ENCODE measurements at places on chromosomes 12 and 14.

- no peak for DNase-seq
Measured at GRCh38 chr14:61298824-61299223, 17.7 kb upstream of the TMEM30B start.

DNA sequence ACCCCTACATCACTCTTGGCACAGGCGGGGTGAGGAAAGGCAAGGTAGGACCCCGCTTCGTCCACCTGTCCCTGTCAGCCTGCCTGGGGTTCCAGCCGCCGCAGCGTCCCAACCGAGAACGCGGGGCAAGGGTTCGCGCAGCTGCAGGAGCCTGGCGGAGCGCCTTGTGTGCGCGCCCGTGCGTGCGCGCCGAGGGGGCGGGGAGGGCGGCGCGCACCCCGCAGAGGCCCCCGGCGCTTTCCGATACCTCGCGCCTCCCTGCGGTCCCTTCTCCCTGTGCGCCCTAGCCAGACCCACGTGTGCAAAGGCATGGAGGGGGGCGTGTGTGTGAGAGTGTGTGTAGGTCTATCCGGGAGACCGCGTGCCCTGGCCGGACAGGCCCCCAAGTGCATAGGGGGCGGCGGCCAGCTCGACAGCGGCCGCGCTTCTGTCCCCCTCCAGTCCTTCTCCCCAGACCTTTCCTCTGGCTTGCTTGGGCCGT is 122.4 kb downstream of the TSPAN9 start:
- peak; percentile 47 for DNase-seq

DNA sequence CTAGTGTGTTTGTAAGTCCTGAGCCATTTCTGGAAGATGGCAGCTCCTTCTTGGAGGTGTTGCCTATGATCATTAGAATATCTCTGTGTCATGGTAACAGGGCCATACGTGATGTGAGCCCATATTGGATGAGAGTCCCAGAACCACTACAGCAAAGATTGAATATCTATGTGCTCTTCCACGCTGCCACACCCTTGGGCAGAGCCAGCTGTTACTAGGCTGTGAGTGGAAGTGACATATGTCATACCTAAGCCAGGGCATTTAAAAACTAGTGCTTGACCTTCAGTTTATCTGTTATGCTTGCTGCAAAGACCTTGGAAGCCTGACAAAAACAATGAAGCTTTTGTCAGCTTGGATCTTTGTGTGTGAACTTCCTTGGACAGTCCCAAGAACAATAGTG is 495.1 kb upstream of the CCDC196 start:
- no peak for DNase-seq

DNA sequence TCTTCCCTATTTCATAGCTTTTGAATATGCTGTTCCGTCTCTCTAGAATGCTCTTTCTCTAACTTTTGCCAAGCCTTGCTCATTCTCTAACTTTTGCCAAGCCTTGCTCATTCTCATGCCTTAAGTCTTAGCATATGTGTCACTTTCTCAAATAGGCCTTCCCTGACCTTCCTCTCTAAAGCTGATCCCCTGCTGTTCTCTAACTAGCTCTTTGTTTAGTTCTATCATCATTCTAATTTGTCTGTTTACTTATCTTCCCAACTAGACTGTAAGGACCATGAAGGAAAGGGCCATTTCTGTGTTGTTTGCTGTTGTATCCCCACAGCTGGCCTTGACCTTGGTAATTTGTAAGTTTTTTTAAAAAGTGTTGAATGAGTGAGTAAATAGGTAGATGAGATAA is 71.1 kb downstream of the ZNF641 start:
- DNase-seq: no peak

- no peak for DNase-seq
Measured at GRCh38 chr12:4168036-4168435, 105.5 kb upstream of the CCND2 start.

- DNase-seq: peak; percentile 35
Measured at GRCh38 chr14:70567791-70568190, 32.7 kb downstream of the MED6 start.

GRCh38 chr14:55583942-55584468 is 4.0 kb downstream of the KTN1 start:
- DNase-seq: no peak

DNA sequence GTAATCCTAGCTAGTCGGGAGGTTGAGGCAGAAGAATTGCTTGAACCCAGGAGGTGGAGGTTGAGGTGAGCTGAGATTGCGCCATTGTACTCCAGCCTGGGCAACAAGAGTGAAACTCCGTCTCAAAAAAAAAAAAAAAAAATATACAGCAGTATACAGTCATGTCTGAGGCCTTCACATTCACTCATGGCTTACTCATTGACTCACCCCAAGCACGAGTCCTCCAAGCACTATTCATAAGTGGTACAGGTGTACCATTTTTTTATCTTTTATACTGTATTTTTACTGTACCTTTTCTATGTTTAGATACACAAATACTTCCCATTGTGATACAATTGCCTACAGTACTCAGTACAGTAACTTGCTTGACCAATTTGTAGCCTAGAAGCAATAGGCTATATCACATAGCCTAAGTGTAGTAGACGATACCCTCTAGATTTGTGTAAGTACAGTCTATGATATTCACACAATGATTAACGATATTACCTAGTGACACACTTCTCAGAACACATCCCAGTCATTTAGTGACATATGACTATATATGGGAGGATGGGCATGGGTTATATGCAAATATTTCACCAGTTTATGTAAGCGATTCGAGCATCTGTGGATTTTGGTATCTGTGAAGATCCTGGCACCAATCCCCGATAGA is 12.2 kb downstream of the LLPH start:
- no peak for DNase-seq

DNA sequence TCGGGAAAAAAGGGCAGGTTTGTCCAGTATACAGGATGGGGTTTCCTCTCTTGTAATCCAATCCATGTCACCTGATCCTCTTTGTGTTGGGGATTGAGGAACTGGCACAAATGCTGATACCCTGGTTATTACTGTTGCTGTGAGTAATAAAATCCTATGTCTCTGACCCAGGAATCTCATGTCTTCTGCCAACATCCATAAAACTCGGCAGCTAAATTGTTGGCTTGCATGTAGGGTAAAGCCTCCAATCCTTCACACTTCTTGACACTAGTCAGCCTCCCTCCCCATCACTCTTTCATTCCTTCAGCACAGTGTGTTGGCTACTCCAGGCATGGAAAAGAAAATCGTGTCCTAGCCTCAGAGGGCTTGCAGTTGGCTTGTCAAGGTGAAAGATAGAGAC is 9.2 kb upstream of the NOS1 start:
- DNase-seq: no peak

DNA sequence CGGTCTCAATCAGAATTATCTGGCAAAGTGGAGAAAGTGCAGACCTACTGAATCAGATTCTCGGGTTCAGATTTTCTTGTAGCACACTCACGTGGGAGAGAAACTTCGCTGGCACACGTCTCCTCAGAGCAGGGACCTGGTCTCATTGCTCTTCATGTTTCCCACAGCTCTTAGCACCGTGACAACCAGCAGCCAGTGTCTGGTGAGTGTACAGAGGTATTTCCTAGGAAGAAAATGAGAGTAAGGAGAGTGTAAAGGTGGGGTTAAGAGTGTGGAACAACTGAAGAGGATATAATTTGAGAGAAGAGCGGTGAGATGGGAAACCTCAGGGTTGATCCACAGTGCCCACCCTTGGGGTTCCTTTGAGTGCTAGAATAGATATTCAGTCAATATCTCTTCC is 89.2 kb downstream of the ARF6 start:
- DNase-seq: peak; percentile 72

GRCh38 chr14:64232944-64233343 is 61.2 kb downstream of the ESR2 start:
- DNase-seq: no peak

DNA sequence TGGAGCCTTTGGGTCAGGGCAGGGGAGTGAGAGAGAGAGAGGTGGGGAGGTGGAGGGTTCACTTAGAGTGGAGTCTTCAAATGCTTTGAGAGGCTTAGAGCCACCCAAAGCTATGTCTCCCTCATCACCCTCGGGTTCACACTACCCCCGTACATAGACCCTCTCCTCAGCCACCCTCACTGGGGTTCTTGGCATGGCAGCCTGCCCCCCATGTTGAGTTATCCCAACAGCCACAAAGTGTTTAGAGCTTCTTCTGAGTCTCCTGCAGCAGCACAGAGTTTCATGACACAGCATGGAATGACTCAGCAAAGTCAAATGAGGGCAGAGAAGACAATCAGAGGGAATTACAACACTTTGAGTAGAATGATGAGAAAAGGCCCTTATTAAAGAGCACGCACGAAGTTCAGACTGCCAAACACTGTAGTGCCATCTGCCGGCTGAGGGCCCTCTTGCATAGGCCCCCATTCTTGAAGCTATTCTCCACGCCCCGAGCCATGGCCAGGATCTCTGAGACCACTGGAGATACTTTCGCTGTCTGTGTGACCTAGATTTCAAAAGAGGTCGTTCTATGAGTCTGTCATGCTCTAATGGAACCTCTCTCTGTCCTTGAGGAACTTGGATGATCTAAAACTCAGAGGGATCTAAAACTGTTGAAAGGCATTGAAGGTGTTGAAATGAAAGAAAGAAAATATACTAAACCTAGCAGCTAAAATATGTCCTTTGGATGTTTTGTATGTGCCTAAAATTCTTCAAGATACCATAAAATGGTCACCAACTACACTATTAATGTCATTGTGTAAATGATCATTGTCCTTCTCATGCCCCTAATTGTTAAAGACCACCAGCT is 221.9 kb downstream of the PELI2 start:
- peak; percentile 90 for DNase-seq

GRCh38 chr14:93939304-93940229 is 12.4 kb downstream of the FAM181A start:
- peak; percentile 61 for DNase-seq

DNA sequence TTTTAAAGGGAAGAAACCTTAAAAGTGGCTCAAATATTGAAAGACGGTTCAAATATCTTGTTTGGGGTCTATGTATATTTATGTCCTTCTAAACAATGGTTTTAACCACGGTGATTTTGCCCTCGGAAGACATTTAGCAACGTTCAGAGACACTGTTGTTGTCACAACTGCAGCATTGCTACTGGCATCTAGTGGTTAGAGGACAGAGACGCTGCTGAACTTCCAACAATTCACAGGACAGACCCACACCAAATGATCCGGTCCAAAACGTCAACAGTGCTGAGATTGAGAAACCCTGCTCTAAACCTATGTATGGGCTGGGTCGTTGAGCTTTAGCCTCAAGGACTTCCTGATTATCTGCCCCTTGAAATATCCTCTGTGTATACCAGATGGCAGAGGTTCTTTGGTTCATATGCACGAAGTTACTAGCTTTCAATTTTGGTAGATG is 1.7 kb downstream of the ANGEL1 start:
- peak; percentile 37 for DNase-seq

- no peak for DNase-seq
Measured at GRCh38 chr14:26377150-26377549, 220.7 kb downstream of the NOVA1 start.

GRCh38 chr12:101901777-101902176 is 24.4 kb downstream of the DRAM1 start:
- DNase-seq: no peak

GRCh38 chr12:82414926-82415325 is 56.6 kb downstream of the METTL25 start:
- peak; percentile 12 for DNase-seq

GRCh38 chr12:20000229-20000849 is 368.0 kb upstream of the PDE3A start:
- DNase-seq: no peak

DNA sequence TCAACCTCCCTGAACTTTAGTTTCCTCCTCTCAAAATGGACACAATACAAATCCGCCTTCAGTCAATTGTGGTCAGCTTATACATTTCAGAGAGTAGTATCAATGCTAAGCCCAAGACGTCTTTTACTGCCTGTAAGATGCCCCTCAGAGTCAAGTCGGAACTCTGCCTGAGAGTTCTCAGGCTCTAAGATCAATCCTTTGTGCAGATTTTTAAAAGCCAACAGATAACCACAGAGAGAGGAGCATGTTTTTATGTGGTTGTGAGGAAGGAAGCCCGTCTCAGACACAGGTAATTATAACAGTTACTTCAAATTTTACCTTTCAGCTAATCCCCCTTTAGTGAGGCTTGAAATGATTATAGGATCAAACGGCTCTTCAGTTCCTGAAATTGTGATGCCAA is 91.6 kb downstream of the HELB start:
- DNase-seq: no peak

GRCh38 chr14:82935691-82936090 is 1402.0 kb upstream of the SEL1L start:
- DNase-seq: no peak

- no peak for DNase-seq
Measured at GRCh38 chr12:76532520-76532919, 27.1 kb downstream of the OSBPL8 start.

DNA sequence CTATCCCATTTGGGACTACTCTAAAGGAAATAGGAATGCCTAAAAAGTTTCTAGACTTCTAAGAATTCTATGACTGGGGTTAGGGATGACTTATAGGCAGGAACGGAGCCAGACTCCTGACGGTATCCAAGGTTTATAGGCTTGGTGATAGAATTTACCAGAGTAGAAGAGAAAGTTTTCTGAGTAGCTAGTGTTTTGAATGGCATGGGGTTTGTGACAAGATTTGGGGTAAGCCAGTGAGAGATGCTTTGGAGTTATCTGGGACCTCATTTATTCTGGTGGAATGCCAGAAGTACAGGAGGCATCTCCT is 444.6 kb downstream of the RAD51B start:
- DNase-seq: no peak

GRCh38 chr12:132741620-132742019 is 20.0 kb downstream of the ANKLE2 start:
- no peak for DNase-seq

DNA sequence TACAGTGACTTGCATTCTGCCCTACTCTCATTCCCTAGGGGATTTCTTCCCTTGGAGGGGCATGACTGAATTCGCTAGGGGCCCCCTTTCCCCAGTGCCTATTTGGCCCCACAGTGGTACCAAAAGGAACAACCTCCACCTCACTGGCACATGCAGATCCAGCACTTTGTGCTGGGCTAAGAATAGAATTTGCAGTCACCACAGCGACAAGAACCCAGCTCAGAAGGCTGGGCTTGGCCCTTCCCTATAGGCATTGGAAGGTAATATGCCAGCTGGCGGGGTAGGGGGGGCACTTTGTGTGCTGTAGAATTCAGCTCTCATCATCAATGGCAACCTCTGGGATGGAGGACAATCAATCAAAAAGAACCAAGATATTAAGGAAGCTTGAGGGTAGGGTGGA is 13.9 kb downstream of the BAZ2A start:
- DNase-seq: no peak

GRCh38 chr14:48703728-48704467 is 882.3 kb downstream of the RPS29 start:
- DNase-seq: no peak

DNA sequence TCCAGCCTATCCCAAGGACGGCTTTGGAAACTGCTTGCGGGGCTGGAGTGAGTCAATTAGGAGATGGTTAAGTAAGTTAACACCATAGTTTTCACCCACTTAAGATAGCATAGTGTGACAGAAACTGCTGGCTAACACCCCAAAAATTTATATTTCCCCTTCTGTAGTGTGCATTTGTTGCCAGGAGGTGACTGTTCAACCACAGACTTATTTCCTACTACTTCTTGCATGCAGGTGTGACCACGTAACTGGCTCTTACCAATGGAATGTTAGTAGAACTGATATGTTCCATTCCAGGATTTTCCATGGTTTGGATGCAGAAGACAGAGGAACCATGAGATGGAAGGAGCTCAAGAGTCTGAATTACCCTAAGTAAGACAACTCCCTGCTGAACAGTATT is 52.9 kb upstream of the SLC35F4 start:
- DNase-seq: no peak

GRCh38 chr14:68222726-68223125 is 403.1 kb downstream of the RAD51B start:
- DNase-seq: no peak

GRCh38 chr12:51874000-51874399 is 13.9 kb upstream of the ANKRD33 start:
- no peak for DNase-seq

Data from brain microvascular endothelial cell (primary cell).